ENCODE measurements at places on chromosomes 16 and 17. TPM values are rescaled to one million over a fixed set of nuclear protein-coding genes. Genes with fewer than 3 reads are reported as not detected.

DNA sequence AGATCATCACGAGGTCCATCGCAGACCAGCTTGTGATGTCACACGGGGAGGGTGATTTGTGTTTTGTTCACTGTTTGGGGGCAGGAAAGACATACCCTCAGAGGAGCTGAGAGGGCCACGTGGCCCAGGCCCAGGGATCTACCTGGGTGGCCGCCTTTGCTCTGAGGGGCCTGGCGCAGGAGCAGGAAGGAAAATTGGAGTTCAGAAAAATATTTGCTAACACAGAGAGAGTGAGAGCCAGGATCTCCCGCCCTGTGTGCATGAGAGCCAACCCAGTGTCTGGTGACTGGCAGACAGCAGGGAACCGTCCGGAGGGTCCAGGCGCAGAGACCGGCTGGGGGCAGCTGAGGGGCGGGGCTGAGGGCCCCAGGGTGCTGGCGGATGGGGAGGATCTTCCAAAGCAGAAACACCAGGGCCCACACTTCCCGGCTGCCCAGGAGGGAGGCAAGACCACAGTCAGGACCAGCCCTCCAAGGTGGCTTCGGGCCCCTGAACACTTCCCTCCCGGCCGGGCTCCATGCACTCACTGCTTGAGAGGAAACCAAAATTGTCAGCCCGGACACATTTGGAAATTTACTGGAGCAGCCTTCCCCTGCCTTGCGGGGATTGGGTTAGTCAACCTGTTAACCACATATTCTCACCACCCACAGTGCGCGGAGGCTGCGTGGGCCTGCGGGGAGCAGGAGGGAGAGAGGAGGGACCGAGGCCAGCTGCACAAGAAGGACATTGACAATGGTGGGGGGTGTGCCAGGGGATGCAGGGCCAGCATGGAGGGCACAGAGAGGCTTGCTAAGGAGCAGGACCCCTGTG is 52.6 kb downstream of the RBFOX3 start:
- H3K36me3 ChIP-seq: no peaks in the 10 kb centered on the region
- DNase-seq: no peak

Gene PMP22
- total RNA-seq: 4.1 TPM

- peaks cover under 1% of the 10 kb centered on the region for H3K36me3 ChIP-seq
- no peaks in the 10 kb centered on the region for H3K4me1 ChIP-seq
- H3K4me3 ChIP-seq: no peak overlapping the region
Measured at GRCh38 chr17:32625971-32626370, 139.2 kb downstream of the CDK5R1 start.

- H3K4me1 ChIP-seq: peaks cover 15% of the 10 kb centered on the region
- no peak overlapping the region for H3K4me3 ChIP-seq
- no peaks in the 10 kb centered on the region for H3K27me3 ChIP-seq
- H3K36me3 ChIP-seq: peaks cover 35% of the 10 kb centered on the region
Measured at GRCh38 chr16:11059588-11059987, 115.2 kb downstream of the CLEC16A start.

Gene WNK4
- 3.3 TPM for total RNA-seq

DNA sequence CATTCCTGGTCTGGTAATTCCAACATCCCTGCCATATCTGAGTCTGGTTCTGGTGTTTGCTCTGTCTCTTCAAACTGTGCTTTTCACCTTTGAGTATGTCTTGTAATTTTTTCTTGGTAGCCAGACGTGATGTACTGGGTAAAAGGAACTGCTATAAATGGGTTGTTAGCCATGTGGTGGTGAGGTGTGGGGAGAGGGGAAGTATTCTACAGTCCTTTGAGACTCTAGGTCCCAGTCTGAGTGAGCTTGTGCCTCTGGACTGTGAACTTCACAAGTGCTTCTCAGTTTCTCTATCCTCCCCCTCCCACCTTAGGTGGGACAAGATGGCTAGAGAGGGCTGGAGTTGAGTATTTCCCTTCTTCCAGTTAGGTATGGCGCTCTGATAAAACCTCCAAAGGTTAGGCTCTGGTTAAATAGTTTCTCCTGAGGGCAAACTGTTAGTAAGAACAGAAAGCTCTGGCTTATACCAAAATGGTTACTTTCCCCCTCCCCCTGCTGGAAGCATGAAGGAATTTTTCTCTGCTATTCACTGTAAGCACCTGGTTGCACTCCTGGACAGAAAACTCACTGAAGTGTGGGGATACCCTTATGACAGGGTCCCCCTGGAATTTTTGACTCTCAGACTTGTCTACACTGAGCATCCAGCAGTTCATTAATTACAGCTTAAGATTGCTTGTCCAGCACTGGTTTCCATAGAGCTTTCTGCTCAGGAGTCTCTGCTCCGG is 87.8 kb downstream of the MARCHF10 start:
- no peak overlapping the region for H3K27ac ChIP-seq
- H3K4me1 ChIP-seq: no peaks in the 10 kb centered on the region
- H3K27me3 ChIP-seq: no peaks in the 10 kb centered on the region
- DNase-seq: peak; percentile 67
- no peak overlapping the region for H3K4me3 ChIP-seq

- no peak overlapping the region for H3K4me3 ChIP-seq
- no peak for DNase-seq
- no peak overlapping the region for H3K27ac ChIP-seq
Measured at GRCh38 chr17:50088952-50089825, 6.0 kb upstream of the PDK2 start.

DNA sequence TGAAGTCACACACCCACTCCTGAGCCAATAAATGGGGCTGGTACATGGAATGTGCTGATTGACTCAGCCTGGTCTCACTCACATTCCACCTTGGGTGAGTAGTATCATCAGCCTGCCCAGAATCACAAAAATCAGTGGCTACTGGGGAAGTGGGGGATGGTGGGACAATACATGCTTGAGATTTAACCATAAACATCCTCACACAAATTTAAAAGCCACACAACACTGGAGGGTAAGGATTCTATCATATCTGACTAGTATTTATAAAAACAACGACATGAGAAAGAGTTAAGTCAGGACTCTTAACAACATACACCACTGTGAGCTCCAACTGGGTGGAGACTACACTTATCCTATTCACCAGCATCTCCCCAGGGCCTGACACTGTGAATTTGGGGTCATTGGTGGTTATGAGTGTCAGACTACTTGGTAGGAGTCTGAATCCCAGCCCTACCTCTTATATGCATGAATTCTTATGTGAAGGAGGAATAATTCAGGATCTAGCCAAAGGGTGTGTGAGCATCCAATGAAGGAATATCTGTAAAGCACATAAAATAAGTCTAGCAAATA is 26.0 kb upstream of the IRX6 start:
- no peaks in the 10 kb centered on the region for H3K36me3 ChIP-seq
- H3K4me3 ChIP-seq: no peak overlapping the region
- H3K27ac ChIP-seq: no peak overlapping the region

DNA sequence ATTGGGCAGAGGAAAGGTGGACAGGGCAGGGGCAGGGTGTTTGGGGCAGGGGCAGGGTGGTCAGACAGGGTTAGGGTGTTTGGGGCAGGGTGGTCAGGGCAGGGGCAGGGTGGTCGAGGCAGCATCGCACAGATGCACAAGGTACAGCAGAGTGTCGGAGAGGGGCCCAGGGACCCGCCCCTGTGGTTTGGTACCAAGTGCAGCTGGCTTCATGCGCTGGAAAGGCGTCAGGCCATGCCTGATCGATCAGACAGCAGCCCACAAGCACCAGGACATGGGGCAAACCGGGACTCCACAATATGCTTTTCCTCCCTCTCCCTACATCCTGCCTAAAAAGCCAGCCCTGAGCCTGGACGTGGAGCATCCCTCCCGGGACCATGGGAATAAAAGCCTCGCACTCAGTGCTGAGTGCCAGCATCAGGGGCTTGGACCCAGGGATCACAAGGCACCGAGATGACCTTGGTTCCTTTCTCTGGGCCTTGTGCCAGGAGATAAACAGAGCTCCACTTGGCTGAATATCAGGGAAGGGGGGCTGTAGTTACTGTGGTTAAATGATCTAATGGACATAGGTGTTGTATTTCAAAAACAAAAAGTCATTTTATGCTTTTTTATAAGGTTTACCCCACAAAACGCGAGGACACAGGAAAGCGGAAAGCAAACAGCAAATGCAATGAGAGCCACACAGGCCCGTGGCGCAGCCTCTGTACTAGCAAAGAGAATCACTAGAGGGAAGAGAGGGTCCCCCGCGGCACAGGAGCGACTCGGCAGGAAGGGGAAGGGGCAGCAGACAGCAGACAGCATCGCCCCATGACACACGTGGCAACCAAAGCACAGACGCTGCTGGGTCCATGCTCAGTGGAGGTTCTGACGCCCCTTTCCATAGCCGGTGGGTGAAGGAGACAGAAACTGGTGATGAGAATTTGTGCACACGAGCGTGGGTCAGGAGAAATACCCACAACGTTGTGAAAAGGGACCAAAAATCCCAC is 5.3 kb upstream of the HEXD start:
- no peaks in the 10 kb centered on the region for H3K27me3 ChIP-seq
- H3K4me1 ChIP-seq: no peaks in the 10 kb centered on the region
- H3K27ac ChIP-seq: no peak overlapping the region
- DNase-seq: no peak

DNA sequence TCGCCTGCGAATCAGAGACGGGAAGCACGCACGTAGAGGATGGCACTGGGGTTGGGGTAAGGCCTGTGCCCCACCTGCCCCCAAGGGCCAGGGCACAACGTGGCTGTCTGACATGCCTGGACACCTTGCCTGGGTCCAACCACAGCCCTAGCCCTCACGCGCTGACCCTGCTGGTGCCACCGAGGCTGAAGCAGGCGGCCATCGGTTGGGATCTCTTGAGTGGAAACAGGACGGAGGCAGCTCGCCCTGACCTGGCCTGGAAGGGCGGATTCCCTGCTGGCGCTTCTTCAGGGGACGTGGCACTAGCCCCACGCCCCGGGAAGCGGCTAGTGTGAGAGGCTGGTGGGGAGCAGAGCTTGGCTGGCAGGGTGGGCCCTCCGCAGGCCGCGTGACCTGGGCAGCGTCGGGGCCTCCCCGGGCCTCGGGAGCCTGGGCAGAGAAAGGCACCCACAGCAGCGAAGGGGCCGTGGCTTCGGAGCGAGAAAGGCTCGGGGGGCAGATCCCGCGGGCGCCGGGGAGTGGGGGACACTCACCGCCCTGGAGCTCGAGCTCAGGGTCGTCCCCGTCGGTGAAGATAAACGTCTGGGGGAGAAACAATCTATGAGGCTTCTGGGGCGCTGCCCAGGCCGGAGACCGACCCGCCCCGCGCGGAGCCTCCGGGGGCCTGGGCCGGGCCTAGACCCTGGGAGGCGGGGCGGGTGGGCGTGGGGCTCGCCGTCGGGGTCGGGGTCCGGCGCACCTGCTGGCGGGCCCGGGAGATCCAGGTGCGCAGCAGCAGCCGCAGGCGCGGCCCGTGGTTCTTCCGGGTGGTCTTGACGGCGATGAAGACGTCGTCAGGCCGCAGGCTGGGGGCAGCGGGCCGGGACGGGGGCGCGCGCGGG is 610 bp downstream of the RFNG start:
- peak overlapping the region; percentile 82 for H3K4me3 ChIP-seq
- peak; percentile 73 for DNase-seq
- no peaks in the 10 kb centered on the region for H3K27me3 ChIP-seq

DNA sequence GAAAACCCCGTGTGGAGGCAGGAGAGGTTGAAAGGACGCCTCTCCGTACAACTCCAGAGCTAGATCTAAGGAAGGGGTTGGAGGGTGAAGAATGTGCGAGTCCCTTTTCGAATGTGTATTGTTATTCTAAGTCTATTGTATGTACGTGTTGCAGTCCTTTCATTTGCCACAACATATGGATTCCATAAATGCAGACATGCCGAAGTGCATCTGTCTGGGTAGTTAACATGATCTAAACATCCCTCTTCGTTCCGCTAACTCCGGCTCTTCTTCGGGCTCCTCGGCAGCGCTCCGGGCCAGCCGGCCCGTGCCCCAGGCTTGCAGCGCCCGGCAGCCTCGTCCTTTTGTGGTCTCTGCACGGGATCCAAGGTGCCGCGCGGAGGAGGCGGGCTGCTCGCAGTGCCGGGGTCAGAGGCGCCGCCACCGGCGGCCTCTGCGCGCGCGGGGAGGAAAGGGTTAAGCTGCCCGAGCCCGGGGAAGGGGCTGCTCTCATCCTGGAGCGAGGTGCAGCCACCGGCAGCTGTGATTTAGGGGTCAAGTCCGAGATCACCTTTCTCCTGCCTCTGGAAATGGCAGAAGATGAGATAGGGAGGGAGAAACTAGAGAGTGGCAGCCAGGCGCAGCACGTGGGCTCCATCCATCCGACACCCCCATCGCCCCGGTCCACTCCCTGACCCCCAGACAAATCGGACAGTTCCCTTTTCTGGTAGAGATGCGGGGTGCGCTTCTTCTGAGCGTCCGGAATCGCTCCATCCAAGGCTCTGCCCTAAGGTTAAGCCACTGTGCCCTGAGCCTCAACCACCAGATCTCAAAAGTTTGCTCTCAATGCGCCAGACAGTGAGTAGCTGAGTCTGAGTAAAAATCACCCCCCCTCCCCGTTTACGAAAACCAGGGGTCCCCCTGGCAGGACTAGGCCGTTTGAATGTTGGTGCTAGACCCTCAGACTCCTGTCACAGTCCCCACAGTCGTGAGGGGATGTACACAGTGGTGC is 15.1 kb upstream of the ZFHX3 start:
- H3K4me3 ChIP-seq: peak overlapping the region; percentile 28
- H3K36me3 ChIP-seq: no peaks in the 10 kb centered on the region
- H3K27ac ChIP-seq: no peak overlapping the region
- DNase-seq: peak; percentile 88
- no peaks in the 10 kb centered on the region for H3K4me1 ChIP-seq

GRCh38 chr16:87791295-87792204 is 25.8 kb upstream of the KLHDC4 start:
- no peaks in the 10 kb centered on the region for H3K36me3 ChIP-seq
- peak; percentile 66 for DNase-seq
- H3K4me3 ChIP-seq: no peak overlapping the region
- H3K27ac ChIP-seq: no peak overlapping the region
- no peaks in the 10 kb centered on the region for H3K27me3 ChIP-seq
- H3K4me1 ChIP-seq: no peaks in the 10 kb centered on the region

Gene CMTM2
- not detected for total RNA-seq

GRCh38 chr17:52383493-52384100 is 225.1 kb upstream of the CA10 start:
- H3K27ac ChIP-seq: no peak overlapping the region
- no peaks in the 10 kb centered on the region for H3K4me1 ChIP-seq
- H3K36me3 ChIP-seq: no peaks in the 10 kb centered on the region
- DNase-seq: peak; percentile 96
